ENCODE measurements at places on chromosomes 12 and 14. TPM values are rescaled to one million over a fixed set of nuclear protein-coding genes. Genes with fewer than 3 reads are reported as not detected.

LTBP2 gene
- total RNA-seq = 3.7 TPM

CEBPE gene
- not detected for total RNA-seq

TPH2 gene
- total RNA-seq = not detected

KRT71 gene
- not detected for total RNA-seq

KRT5 gene
- total RNA-seq = not detected

FOS gene
- total RNA-seq = 98.4 TPM

DNAI7 gene
- not detected for total RNA-seq

WASHC3 gene
- 30.6 TPM for total RNA-seq

MMP17 gene
- 1.3 TPM for total RNA-seq

All from colonic mucosa (tissue), 4 donors.